ENCODE measurements at places on chromosomes 1 and 21.

DNA sequence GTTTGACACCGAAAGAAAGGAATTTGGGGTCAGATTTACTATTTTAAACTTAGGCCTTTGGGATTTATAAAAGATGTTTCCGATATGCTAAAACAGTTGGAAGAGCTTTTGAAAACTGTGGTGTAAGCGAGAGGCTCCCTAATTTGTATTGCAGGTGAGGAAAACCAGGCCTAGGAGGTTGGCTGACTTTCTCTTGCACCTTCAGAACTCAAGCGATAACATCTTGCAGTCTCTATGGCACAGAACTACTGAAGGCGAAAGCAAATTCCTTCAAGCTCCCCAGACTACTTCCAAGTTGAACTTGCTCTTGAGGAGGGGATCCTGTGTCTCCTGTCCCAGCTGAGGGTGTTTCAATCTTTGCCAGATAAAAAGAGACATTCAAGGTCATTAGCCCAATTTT, 685.7 kb downstream of the ADGRL2 start:
- no peak for DNase-seq

DNA sequence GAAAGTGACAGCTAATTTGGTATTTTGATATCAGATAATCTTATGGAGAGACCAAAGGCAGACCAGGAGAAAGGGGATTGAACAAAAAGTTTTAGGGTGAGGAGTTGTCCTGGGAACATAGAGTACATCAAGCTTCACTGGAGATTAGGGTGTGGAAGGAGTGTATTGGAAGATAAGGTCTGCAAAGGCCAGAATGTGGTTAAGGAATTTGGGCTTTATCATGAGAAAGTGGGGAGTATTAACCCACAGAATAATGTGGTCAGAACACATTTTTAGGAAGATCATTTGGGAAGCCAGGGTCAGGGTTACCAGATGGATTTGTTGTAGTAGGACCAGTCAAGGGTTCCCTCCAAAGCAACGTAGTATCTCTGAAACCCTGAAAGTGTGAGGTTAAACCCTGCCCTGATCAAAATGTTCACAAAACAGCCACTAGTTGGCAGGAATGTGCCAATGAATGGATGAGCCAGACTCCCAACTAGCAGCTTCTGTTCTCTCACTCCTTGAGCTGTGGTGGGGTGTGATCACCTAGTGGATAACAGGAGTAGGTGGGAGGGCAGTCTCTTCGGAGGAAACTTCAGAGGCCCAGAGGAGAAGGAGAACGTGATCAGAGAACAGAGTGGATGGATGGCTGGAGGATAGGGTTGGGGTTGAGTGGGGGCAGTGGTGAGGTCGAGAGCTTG, 35.8 kb downstream of the SLC2A1 start:
- no peak for DNase-seq

GRCh38 chr1:79507770-79508169, 501.2 kb upstream of the ADGRL4 start:
- no peak for DNase-seq

DNA sequence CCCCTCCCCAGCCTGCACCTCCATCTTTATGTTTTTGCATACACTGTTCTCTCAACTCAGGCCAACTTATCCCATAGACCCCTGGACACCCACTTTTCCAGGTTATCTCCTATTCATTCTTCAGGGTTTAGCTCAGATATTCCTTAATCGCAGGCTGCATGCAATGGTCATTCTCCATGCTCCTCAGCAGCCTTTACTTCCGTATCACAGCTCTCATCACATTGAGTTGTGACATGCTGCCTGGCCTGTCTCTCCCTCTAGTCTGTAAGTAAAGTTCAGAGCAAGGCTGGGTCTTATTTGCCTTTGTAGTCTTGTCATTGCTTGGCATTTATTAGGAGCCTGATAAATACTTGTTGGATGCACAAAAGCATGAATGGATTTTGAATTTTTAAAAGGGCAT, 6.9 kb downstream of the DNAJC6 start:
- DNase-seq: no peak

- no peak for DNase-seq
Measured at GRCh38 chr1:81702079-81702715, 98.5 kb upstream of the ADGRL2 start.

- DNase-seq: no peak
Measured at GRCh38 chr21:22885614-22886013, 1887.4 kb downstream of the NCAM2 start.

GRCh38 chr21:45010860-45011259, 63.5 kb upstream of the ADARB1 start:
- no peak for DNase-seq

- DNase-seq: no peak
Measured at GRCh38 chr1:68301471-68302001, 69.2 kb upstream of the WLS start.

DNA sequence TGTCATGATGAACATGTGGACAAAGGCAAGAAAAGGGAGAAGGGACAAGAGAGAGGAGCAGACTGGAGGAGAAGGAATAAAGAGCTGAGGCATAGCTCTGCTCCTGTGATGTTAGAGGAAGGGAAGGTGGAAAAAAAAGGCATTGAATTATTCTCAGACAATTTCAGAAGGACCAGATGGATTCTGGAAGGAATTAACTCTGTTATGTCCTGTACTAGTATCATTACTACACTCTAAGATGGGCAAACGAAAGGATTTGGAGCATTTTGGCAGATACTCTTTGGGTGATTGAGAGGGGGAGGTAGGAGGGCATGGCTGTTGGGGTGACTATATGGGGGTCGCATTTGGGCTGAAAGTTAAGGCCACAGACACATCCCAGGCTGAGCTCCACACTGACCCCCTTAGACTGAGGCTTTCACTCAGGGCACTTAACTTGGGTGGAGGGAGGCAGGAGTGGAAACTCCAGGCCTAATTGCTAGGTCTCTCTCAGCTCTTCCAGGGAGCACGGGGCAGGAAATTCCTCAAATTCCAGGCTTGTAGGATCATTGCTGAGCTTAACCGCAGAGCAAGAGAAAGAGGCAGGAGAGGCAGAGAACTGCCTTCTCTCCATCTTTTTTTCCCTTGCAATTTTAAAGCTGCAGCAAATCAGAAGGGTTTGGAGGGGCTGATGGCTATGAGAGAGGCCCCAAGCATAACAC, 25.9 kb downstream of the KIRREL1 start:
- no peak for DNase-seq

- no peak for DNase-seq
Measured at GRCh38 chr1:244370060-244370637, 81.6 kb downstream of the ADSS2 start.

- no peak for DNase-seq
Measured at GRCh38 chr1:67540025-67540732, 110.0 kb upstream of the SERBP1 start.

GRCh38 chr1:178273707-178274410, 180.0 kb downstream of the RASAL2 start:
- no peak for DNase-seq

DNA sequence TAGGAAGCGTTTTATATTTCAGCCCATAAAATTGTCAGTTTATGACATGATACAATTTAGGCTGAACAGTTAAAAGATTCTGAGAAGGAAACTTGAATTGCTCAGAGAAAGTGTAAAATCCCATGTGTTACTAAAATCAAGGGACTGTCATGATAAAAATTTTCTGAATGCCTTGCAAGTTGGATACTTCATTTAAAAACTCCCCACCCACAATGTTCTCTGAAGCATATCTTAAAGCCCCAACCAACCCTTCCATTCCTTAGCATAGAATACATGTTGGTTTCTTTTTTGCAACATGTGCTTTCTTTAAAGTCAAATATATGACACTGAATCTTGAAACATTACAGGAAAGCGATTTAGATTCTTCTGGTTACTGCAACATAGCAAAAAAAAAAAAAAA, 97.4 kb downstream of the MRPL39 start:
- no peak for DNase-seq

DNA sequence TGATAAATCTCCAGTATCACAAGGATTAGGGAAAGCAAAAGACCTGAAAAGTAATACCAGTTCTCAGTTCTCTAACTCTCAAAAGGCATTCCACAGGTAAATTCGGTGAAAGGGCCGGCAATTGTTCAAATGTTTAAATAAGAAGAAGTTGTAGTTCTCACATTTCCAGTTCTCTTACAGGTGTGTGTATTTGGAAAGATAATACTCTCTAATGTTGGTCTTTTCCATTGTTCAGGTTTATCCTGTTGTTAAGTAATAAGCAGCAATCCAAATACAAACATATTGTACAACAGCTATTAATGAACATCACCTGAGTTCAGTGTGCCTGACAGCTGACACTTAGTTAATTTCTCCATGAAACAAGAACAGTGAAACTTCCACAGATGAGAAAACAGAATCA, 13.2 kb upstream of the PRKAB2 start:
- DNase-seq: no peak

DNA sequence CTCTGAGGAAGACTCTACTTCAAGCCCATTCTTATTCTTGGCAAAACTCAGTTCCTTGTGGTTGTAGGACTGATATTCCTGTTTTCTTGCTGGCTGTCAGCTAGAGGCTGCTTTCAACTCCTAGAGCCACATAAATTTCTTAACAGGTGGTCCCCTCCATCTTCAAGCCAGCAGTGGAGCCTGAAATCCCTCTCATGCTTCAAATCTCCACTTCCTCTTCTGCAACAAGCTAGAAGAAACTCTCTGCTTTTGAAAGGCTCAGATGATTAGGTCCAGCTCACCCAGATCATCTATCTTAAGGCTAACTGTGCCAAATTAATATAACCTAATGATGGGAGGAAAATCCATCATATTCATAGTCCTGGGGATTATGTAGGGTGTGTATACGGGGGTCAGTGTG, 43.2 kb upstream of the CD34 start:
- DNase-seq: no peak

GRCh38 chr1:203287109-203287893, 18.0 kb upstream of the BTG2 start:
- no peak for DNase-seq

GRCh38 chr1:157105988-157106812, 6.6 kb upstream of the ETV3L start:
- DNase-seq: no peak

DNA sequence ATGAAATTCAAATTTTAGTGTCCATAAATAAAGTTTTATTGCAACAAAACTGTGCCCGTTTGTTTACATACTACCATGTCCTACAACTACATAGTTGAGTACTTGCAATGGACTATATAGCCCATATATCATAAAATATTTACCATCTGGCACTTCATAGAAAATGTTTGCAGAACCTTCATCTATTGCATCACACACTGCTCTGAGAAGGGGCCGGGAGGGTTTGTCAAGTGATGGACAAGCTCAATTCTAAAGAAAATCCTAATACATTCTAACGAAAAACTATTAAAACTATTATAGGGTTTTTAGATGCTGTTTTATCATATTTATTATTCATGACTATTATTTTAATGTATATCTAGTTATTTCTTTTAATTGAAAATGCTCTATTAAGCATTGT, 35.9 kb downstream of the RGSL1 start:
- no peak for DNase-seq

Data from stimulated activated CD4-positive, alpha-beta T cell treated with anti-CD3 and anti-CD28 coated beads, Interleukin-1b, Interleukin-23, amount 100 ng/mL, for 1 hour (primary cell).